Stomach (tissue), 19 donors: ENCODE measurements at places on chromosomes 5 and 9.

DNA sequence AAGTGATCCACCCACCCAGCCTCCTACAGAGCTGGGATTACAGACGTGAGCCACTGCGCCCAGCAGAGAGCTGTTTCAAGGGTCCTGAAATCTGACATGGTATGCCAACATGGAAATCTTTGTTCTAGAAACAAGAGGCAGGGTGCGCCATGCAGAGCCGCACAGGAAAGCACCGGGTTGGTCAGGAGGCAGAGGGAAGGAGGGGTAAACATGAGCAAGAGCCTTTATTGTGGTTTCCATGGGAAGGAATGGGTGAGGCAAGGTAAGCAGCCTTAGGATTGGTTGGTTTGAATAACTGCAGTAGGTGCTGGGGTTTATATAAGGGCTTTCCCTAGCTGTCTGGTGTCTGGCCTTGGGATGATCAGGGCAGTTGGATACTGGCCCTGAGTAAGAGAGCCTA is 5.5 kb upstream of the EXOSC2 start:
- H3K4me1 ChIP-seq = no peaks in the 10 kb centered on the region
- DNase-seq = no peak
- no peaks in the 10 kb centered on the region for H3K27me3 ChIP-seq
- no peak overlapping the region for H3K4me3 ChIP-seq

GRCh38 chr9:134007571-134007970 is 15.4 kb upstream of the VAV2 start:
- DNase-seq = no peak
- no peak overlapping the region for H3K27ac ChIP-seq
- no peaks in the 10 kb centered on the region for H3K36me3 ChIP-seq
- H3K27me3 ChIP-seq = peaks cover 21% of the 10 kb centered on the region

- H3K4me3 ChIP-seq = no peak overlapping the region
- H3K27ac ChIP-seq = no peak overlapping the region
- H3K4me1 ChIP-seq = no peaks in the 10 kb centered on the region
- no peaks in the 10 kb centered on the region for H3K27me3 ChIP-seq
- DNase-seq = peak; percentile 83
These were observed 16.9 kb downstream of the IL5 start for GRCh38 chr5:132526290-132526973.

DNA sequence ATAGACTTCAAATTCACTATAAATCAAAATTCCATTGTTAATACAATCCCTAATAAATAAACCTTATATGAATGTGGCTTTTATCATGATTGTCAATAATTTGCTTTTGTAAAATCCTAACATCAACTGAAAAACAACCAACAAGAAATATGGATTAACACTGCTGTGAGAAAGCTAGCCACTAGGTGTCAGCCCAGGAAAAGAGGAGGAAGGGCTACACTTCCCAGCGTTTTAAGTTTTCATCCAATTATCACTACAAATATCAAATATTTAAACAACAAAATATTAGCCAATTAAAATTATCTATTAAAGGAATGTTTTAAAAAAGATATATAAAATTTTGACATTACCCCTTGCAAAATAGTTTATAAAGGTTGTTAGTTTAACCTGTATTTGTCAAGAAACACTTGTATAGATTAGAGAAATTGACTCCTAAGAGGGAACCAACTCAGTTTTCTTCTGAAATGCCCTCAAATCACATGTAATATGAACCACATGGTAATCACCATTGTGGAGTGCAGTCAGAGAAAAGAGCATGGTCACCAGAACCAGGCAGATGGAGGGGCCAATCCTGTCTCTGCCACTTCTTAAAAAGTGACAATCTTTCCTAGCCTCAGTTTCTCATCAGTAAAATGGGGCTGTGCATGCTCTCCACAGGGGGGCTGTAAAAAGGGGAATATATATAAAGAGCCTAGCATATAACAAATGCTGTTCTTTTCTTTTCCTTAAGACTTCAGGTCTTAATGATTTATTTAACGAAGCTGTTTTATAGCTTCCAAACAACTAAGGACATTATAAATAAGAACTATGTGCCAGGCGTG is 188.2 kb downstream of the CRB2 start:
- H3K27me3 ChIP-seq = no peaks in the 10 kb centered on the region
- DNase-seq = no peak
- H3K36me3 ChIP-seq = no peaks in the 10 kb centered on the region
- H3K4me1 ChIP-seq = no peaks in the 10 kb centered on the region
- H3K27ac ChIP-seq = no peak overlapping the region

DNA sequence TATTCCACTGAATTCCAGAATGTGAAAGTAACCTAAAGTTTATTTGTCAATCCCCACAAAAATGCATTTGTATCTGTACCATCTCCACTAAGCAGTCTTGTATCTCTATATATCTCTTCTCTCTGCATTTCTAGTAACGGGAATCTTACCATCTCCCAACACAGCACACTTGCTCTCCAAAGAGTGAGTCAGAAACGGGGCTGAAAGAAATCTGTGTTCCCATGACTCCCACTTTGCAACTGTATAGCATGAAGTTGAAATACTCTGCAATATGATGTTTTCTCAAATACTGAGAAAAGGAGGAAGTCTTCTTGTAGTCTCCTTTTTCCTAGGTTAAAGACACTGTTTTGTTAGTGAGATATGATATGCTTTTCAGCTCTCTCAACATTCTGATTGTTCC is 848.8 kb upstream of the ACO1 start:
- DNase-seq = no peak
- H3K27ac ChIP-seq = no peak overlapping the region
- H3K36me3 ChIP-seq = no peaks in the 10 kb centered on the region
- no peaks in the 10 kb centered on the region for H3K4me1 ChIP-seq

- H3K36me3 ChIP-seq = no peaks in the 10 kb centered on the region
- no peak overlapping the region for H3K27ac ChIP-seq
- H3K27me3 ChIP-seq = no peaks in the 10 kb centered on the region
- no peak overlapping the region for H3K4me3 ChIP-seq
- no peaks in the 10 kb centered on the region for H3K4me1 ChIP-seq
These were observed 9.8 kb downstream of the ACTL7B start for GRCh38 chr9:108845947-108846346.

DNA sequence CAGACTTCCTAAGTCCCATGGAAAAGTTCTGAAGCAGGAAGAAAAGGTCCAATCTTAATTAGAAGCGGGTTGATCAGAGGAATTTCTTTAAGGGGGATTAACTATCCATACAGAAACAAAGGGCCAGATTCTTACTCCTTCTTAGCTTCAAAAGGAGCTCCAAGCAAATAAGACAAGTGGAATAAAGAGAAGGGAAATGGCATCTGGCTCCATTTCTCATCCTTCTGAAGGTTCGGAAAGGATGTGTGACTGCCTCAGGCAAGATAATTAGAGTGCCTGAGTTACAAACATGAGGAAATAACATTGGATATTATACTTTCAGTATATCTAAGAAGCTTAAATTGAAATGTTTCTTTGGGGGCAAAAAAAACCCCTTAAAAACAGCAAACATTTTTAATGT is 88.1 kb upstream of the ADAMTS19 start:
- H3K4me3 ChIP-seq = no peak overlapping the region
- no peak overlapping the region for H3K27ac ChIP-seq
- no peaks in the 10 kb centered on the region for H3K27me3 ChIP-seq
- no peak for DNase-seq

DNA sequence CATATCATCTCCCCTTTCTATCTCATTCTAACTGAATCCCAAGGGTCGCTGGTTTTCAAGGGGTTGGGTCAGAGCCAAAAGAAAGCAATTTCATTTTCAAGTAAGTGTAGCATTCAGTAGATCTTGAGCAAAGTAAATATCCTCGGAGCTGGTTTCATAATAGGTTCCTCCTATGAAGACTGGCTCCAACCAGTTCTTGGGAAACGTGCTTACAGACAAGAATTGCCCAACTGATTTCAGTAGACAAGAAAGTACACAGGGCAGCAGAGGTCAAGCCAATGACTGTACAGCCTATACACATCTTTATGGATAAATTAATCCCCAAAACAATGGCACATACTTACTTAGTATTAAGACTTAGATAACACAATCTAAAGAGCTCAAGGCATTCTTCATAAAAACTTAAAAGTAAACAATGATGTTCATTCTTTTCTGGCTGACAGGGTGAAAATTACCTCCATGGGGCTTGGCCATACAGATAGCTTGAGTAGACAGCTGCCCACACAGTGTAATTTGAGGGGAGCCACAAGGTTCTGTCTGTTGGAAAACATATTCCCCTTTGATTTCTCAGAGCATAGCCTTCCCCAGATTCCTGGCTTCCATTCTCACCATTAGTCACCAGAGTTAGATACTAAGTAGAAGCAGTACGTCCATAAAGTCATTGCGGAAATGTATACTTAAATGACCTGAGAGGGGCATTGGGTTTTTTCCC is 163.9 kb downstream of the ARRDC3 start:
- peaks cover 6% of the 10 kb centered on the region for H3K4me1 ChIP-seq
- H3K36me3 ChIP-seq = no peaks in the 10 kb centered on the region
- H3K4me3 ChIP-seq = no peak overlapping the region
- DNase-seq = peak; percentile 84
- no peaks in the 10 kb centered on the region for H3K27me3 ChIP-seq
- H3K27ac ChIP-seq = no peak overlapping the region

- no peaks in the 10 kb centered on the region for H3K27me3 ChIP-seq
- no peak overlapping the region for H3K27ac ChIP-seq
- no peak overlapping the region for H3K4me3 ChIP-seq
- H3K36me3 ChIP-seq = peaks cover 66% of the 10 kb centered on the region
- no peak for DNase-seq
- H3K4me1 ChIP-seq = peaks cover 16% of the 10 kb centered on the region
These were observed 4.1 kb downstream of the GRPEL2 start for GRCh38 chr5:149349382-149349781.

DNA sequence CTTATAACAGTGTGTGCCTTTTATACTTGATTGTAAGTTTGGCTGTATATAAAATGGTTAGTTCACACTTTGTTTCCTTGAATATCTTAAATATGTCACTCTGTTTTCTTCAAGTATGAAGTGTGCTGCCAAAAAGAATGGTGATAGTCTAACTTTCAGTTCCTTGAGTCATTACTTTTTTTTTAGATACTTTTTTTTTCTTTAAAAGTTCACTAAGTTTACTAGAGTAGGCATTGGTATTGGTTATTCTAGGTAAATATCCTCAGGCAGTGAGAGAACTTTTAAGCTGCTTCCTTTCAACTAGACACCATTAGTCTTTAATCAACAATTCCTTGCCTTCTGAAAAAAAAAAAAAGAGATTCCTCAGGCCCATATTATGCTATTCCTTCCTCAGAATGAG is 41.9 kb downstream of the SPEF2 start:
- no peak overlapping the region for H3K27ac ChIP-seq
- no peaks in the 10 kb centered on the region for H3K27me3 ChIP-seq
- no peak for DNase-seq
- H3K4me3 ChIP-seq = no peak overlapping the region

GRCh38 chr5:81848362-81848880 is 97.5 kb upstream of the SSBP2 start:
- no peak overlapping the region for H3K27ac ChIP-seq
- H3K27me3 ChIP-seq = no peaks in the 10 kb centered on the region
- H3K4me1 ChIP-seq = peaks cover 24% of the 10 kb centered on the region
- peak; percentile 63 for DNase-seq
- no peak overlapping the region for H3K4me3 ChIP-seq

DNA sequence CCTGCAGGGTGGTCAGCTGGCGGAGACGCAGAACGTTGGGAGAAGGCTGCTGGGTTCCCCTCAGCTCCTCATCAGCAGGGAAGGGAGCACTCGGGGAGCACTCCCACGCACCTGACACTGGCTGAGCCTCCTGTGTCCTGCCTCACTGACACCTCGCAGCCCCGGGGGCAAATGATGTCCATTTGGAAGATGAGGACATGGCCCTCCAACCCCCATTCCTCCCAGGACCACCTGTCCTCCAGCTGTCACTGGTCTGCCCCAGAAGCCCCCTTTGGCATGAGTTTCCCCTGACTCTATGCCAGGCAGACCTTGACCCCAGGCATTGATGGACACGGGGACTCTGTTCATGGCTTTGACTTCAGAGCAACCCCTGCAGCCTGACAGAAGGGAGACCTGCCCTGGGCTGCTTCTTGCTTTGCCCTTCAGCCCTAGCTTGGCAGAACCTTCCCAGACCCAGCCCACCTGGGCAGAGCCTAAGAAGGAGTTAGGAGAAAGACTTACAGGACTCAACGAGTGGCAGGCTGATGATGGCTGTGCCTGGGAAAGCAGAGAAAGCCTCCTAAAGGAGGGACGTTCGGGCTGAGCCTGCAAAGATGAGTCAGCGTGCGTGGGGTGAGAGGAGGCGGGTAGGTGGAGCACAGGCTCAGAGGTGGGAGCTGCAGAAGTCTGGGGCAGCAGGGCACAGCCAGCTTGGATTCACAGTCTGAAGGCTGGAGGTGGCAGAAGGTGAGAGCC is 90.6 kb downstream of the LMX1B start:
- no peaks in the 10 kb centered on the region for H3K36me3 ChIP-seq
- peaks cover 16% of the 10 kb centered on the region for H3K4me1 ChIP-seq
- no peak overlapping the region for H3K4me3 ChIP-seq
- no peak overlapping the region for H3K27ac ChIP-seq
- peak; percentile 36 for DNase-seq

GRCh38 chr5:142170254-142170953 is 61.8 kb downstream of the NDFIP1 start:
- no peaks in the 10 kb centered on the region for H3K36me3 ChIP-seq
- DNase-seq = no peak
- no peak overlapping the region for H3K4me3 ChIP-seq

GRCh38 chr5:139075066-139076050 is 122.8 kb downstream of the SIL1 start:
- H3K36me3 ChIP-seq = no peaks in the 10 kb centered on the region
- H3K4me3 ChIP-seq = no peak overlapping the region
- H3K27ac ChIP-seq = no peak overlapping the region
- no peaks in the 10 kb centered on the region for H3K27me3 ChIP-seq
- no peak for DNase-seq

GRCh38 chr9:1456301-1457024 is 406.3 kb downstream of the DMRT2 start:
- DNase-seq = no peak
- H3K4me3 ChIP-seq = no peak overlapping the region

DNA sequence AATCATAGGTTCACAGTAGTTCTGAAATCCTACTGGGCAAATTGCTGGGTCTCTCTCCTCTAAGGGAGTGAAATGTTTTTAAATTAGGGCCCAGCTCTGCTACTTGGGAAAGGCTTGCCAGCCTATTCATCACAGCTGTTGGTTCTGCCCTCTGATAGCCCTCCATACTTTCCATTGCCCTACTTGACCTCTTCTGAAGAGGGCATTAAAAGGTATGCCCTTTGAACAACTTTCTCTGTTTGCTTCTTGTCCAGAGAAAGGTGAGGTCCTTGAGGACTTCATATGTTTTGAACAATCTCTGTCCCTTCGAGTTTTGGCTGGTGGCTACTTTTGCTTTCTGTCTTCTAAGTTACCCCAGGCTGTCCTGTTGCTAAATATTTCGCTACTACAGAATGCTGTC is 62.3 kb upstream of the JAK2 start:
- H3K36me3 ChIP-seq = no peaks in the 10 kb centered on the region
- no peak overlapping the region for H3K4me3 ChIP-seq
- no peaks in the 10 kb centered on the region for H3K4me1 ChIP-seq
- H3K27ac ChIP-seq = no peak overlapping the region

GRCh38 chr9:76759732-76760131 is 4.5 kb upstream of the PCA3 start:
- peaks cover 9% of the 10 kb centered on the region for H3K4me1 ChIP-seq
- DNase-seq = peak; percentile 18
- no peaks in the 10 kb centered on the region for H3K27me3 ChIP-seq
- no peak overlapping the region for H3K27ac ChIP-seq
- no peaks in the 10 kb centered on the region for H3K36me3 ChIP-seq
